ENCODE measurements at places on chromosomes 11 and 22. TPM values are rescaled to one million over a fixed set of nuclear protein-coding genes. Genes with fewer than 3 reads are reported as not detected.

GRCh38 chr11:77413850-77414460, 59.9 kb downstream of the PAK1 start:
- no peak for DNase-seq

- no peak for DNase-seq
Observed at GRCh38 chr11:132962041-132962440, 570.3 kb downstream of the OPCML start.

- DNase-seq, result no peak
Observed at GRCh38 chr11:70734379-70734778, 336.1 kb downstream of the CTTN start.

DNA sequence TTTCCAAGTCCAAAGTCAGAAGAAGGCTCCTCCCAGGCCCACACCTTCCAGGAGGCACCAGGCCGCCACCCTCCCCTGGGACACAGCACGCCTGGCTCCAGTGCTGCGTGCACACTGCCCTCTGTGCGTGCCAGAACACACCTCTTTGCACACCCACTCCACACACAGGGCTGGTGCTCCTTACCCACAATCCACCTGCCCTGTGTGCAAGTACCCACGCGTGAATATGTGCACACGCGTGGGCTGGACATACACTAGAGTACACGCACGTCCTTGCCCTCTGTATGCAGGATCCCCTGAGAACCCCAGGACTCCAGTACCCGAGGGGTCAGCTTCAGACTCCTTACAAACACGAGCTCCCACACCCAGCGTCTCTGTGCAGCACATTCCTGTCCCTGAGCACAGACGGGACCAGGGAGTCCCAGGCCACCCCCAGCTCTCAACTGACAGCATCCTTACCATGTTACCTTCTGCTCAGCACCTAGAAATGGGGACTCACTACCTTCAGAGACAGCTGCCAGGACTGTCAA, 2.8 kb downstream of the DUSP8 start:
- DNase-seq, result no peak

- no peak for DNase-seq
Observed at GRCh38 chr22:44217346-44217745, 36.6 kb downstream of the PARVG start.

GRCh38 chr11:26093206-26093605, 238.7 kb upstream of the ANO3 start:
- no peak for DNase-seq

DNA sequence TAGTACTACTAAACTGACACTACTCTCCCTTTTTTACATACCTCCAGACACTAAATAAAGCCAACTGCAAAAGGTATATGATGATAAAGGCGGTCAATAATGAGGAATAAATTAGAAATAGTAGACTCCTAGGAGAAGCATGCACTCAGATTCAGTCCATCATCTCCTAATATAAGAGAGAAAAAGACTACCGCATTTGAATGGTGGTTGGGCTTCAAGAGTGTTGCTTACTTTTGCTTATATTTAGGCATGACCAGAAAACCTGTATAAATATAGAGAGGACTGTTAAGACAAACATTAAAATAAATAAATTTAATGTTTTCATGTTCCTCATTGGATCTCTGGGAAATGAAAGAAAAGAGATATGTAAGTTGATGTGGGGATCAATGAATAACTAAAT, 1137.0 kb downstream of the FAM181B start:
- DNase-seq, result no peak

DNA sequence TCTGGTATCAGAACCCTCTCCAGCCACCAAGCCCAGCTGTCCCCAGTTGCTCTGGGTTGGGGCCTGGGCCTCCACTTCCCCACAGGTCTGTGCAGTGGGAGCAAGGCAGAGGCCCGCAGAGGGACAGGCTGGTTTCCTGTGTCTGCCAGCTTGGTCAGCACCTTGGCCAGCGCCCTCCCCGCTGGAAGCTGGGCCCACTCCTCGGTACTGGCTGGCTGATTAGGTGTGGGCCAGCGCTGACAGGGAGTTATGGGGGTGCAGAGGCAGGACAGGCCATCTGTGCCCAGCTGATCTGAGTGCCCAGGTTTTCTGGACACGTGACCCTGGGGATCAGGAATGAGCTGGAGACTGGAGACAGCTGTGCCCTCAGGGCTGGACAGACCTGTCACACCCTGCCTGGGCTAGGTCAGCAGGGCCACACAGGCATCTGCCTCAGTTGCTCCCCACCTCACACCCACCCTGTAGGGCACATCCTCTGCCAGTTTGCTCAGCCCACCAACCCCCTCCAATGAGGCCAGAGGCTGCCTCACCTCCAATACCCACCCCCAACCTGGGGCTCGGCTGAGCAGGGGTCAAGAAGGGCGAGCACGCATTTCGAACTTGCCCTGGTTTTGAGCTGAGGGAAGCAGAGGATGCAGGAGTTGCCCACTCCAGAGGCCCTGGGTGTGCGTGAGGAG, 175.3 kb downstream of the IGLL1 start:
- no peak for DNase-seq

DNA sequence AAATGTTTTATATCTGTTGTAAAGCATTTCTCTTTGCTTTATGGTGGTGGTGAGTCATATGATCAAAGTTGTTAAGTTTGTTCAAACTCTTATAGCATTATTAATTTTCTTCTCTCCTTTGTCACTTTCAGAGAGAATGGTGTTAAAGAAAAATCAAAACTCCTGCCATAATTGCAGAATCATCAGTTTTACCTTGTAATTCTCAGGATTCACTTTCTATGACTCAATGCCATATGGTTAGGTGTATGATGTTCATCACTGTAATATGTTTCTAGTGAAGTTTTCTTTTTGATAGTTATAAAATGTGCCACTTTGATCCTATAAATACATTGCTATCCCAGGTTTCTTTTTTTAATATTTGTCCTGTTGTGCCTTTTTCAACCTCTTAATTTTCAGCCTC, 13.7 kb upstream of the KDM4E start:
- no peak for DNase-seq

DNA sequence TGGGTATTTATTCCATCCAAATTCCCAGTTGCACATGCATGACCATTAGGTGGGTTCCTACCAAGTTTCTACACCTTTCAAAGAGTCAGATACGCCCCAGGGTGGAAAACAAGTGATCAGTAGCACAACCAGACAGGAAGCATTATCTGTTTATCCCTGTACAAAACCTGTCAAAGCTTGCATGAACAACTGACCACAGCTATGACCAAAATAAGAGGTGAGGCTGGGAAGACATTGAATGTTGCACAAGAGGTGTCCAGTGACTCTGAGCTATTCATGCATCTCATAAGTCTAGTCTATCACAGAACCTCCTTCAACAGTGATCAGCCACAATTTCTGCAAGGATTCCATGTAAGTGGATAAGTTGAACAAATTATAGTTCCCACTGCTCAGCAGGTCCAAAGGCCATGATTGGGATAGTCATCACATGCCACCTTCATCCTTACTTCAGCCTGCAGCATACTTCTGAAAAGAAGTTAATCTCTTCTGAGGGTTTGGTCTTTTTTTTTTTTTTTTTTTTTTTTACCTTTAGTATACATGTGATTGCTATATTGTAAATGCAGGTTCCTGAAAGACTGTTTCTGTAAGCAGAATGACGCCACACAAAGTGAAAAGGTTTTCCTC, 28.0 kb upstream of the TMEM45B start:
- no peak for DNase-seq

GRCh38 chr22:23210428-23211170, 30.3 kb downstream of the BCR start:
- no peak for DNase-seq

DNA sequence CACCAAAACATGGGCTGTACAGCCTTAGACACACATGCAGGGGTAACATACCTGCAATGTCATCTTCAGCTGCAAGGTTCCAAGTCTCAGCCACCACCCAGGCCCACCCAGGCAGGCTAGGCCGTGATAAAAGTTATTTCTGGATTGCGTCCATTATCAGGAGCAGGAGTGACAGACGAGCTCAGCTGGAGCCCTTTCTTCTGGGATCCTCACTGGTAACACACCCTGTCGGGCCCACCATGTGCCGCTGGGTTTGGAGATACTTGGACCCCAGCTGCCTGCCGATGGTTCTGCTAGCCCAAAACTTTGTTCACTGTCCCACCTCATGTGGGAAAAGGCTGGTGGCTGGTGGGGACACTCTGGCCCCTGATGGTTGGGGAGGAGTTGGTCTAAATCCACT, 24.8 kb downstream of the TMPRSS5 start:
- DNase-seq, result no peak

DNA sequence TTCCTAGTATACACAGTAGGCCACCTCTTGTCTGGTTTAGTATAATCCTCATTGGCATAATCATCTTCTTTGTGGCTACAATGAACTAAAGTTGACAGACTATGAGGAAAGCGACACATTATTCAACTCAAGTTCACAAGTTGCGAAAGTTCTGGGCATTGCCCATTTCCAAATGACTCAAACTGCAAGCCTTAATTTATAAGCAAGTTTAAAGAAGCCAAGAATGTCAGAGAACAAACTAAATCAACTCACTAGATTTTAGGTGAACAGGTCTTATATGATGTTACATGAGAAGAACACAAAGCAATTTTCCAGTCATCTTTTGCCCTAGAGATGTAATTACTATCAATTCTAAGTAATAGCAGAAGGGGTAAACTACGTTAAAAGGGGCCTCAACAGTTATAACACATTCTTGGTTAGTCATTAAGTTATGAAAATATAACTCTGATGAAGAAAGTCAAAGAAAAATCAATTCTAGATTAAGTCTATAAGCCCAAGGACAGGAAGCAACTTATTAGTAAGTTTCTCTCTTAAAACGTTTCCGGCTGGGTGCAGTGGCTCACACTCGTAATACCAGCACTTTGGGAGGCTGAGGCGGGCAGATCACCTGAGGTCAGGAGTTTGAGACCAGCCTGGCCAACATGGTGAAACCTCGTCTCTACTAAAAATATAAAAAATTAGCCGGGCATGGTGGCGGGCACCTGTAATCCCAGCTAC, 21.5 kb downstream of the PICALM start:
- DNase-seq, result no peak

DNA sequence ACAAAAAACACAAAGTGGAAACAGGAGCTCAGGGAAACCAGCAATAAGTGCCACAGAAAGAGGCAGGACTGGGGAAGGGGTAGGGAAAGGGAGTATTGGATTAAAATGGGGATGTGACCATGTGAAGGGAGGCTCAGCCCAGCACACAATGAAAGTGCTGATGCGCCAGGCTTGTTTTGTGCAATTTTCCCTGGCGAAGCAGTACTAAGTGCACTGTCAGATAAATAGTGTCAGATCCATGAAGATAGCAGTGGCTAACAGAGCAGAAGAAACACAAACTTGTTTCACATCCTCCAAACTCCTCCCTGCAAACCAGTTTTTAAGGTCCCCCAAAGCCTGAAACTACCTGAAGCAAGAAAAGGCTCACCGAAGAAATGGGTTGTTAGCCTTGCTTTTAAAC, 50.7 kb upstream of the RAPSN start:
- no peak for DNase-seq

DNA sequence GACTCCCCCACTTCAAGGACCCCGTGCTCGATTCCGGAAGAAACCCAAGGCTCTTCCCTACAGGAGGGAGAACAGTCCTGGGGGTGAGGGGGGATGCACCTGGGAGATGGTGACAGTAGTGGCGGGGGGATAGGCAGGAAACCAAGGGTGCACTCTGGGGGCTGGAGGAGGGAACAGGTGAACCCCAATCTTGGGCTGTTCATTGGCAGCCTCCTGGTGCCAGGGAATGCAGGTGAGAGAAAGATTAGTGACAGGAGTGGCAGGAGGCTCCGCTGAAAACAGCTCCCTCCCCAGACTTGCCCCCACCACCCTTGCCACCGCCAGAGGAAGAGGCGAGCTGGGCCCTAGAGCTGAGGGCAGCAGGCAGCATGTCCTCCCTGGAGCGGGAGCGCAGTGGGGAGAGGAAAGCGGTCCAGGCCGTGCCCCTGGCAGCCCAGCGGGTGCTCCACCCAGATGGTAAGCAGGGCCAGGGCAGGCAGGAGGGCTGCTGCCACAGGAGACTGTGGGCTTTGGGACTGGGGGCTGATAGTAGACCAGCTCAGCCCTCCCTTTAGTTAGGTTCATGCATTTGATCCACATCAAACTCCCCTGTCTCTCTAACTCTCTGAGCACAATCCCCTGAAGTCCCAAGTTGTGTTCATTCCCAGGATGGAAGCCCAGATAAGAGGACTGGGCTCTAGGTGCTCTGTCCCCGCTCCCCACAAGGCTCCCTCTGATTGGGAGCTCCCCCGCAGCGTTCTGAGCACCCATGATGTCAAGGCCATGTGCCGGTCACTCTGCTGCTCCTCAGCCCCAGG, 14.5 kb downstream of the ROBO3 start:
- DNase-seq, result peak; percentile 37

DNA sequence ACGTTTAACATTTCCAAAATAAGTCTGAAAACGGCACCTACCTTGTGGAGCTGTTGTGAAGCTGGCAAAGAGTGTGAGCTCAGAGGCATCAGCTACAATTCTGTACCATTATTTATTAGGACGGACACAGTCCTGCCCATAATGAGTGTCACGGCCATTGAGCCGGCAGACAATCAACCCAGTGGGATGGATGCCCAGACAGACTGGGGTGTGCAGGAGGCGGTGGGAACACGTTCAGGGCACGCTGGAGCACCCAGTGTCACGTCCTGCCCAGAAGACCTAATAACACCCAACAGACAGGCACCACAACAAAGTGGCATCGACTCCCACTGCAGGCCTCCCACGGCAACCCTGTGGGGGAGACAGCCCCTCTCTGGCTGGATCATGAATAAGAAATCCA, 34.5 kb downstream of the TPST2 start:
- no peak for DNase-seq

DNA sequence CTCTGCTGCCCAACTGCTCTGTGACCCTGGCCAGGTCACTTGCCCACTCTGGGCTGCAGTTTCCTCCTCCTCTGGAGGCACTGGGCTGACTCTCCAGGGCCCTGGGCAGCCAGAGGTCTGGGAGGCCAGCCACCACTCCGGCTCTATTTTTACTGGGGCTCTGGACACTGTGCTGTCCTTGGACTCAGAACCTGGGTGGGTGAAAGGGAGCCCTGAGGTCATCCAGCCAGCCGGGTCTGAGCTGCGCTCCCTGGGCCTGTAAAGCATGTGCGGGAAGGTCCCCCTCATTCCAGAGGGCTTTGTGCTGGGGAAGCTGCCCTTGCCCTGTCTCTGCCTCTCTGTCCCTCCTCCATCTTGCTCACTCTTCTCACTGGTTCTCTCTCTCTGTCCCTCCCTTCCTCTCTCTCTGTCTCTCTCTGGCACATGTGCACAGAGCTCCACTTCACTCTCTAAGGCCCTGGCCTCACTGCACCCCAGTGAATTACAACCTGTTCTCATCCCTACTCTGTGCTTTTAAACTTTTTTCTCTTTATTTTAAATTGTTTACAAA, 24.6 kb downstream of the MB start:
- DNase-seq, result no peak

- DNase-seq, result no peak
Observed at GRCh38 chr11:16857186-16857585, 118.7 kb downstream of the C11orf58 start.

- no peak for DNase-seq
Observed at GRCh38 chr11:10770626-10771254, 19.7 kb downstream of the CTR9 start.

Gene SHANK2
- total RNA-seq, result 77.1 TPM

Gene MYBPC3
- total RNA-seq, result 0.18 TPM

Gene VSIG10L2
- total RNA-seq, result 0.75 TPM

Gene FGF3
- total RNA-seq, result not detected

Gene APOA4
- not detected for total RNA-seq

Gene LDHAL6A
- total RNA-seq, result not detected

Gene CHST1
- 0.81 TPM for total RNA-seq

Gene APOA1
- total RNA-seq, result not detected
